ENCODE measurements at places on chromosomes 2 and 18.

- DNase-seq = no peak
Observed at GRCh38 chr2:16167451-16167861, 227.1 kb downstream of the MYCN start.

DNA sequence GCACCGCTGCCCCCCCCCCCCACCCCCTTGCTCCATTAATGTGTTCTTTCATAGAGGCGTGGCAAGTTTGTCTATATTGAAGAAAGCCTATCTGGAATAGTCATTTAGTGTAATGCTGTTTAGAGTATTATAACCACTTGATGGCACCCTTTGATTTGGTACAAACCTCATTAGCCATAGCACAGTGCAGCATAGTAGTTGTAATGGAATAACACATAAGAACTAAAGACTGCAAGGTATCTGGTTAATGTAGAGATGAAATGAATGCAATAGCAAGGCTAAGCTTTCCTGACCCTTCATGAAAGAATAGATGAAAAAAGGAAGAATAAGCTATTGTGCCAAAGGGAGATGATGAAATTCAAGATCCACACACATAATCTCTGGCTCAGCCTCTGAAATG, 81.9 kb downstream of the EHBP1 start:
- no peak for DNase-seq

GRCh38 chr2:61368687-61369665, 101.9 kb downstream of the USP34 start:
- no peak for DNase-seq

- no peak for DNase-seq
Observed at GRCh38 chr2:126882736-126883665, 15.7 kb upstream of the TEX51 start.

DNA sequence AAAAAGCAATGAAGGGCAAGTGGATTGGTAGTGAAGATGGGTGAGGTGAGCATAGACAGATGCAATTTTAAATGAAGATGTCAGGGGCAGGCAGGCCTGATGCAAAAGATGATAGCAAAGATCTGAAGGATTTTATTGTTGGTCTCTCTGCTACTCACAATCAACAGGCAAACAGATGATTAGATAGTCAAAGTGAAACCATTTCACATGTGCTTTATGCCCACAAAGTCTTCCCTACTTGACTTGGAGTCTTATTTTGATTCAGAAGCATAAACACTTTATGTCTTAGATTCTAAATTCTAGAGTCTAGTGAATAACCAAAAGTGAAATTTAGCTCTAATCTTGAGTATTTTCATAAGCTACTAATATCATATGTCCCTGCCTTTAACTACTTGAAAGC, 153.8 kb upstream of the HNRNPA3 start:
- no peak for DNase-seq

GRCh38 chr2:204026294-204026693, 89.7 kb downstream of the ICOS start:
- no peak for DNase-seq

DNA sequence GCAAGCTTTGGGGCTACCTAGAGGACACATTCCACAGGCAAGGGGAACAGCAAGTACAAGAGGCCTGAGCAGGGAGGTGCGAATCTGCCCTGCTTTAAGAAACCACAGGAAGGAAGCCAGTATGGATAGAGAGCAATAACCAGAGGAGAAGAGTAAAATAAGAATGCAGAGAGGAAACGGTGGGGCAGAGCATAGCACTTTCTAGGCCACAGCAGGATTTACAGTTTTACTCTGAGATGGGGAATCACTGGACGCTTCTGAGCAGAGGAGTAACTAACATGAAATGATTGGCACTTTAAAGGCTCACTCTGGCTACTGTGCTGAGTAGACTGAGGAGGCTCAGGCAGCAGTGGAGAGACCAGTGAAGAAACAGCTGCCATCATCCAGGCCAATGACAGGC, 23.8 kb downstream of the AAK1 start:
- no peak for DNase-seq

DNA sequence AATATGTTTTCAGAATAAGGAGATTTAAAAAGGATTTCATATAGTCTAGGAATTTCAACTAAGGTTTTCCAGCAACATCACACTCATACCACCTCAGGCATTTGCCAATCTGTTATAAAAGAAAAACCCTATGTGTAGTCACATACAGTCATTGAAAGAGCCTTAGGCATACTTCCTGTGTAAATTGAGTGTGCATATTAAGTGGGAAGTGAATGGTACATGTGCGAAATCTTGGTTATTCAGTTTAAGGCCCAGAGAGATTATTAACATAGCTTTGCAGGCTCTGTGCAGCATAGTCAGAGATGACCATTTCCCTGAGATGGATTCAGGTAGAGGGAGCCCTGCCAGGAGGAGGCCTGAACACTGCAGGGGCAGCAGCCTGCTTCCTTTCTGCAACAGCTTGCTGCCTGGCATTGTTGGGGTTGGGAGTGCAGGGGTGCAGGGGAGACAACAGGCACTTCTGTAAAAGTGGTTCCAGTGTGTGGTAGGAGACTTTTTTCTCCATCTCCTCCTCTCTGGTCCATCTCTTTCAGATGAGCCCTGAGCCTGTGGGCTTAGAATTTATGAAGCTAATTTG, 100.1 kb upstream of the OSR1 start:
- DNase-seq = no peak

DNA sequence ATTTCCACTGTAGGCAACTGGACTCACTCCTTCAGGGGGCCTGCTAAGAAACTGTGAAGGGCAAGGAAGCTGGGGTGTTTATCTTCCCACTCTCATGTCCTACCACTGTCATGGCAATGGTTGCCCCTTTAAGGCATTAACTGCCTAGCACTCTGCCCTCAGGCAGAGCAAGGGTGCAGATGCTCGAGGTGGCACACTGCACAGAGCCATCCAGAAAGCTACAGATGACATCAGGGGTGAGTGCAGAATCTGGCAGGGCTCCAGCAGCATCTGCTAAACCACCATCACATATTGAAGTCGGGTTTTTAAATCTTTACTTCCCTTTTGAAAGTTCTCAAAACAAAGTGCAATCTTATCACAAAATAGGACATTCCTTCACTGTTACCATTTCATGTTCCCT, 75.4 kb downstream of the RAPGEF4 start:
- no peak for DNase-seq

All from NCI-H524 treated with DMSO at 0.1 percent for 48 hours (cell line).